ENCODE measurements at places on chromosomes 6 and 20.

DNA sequence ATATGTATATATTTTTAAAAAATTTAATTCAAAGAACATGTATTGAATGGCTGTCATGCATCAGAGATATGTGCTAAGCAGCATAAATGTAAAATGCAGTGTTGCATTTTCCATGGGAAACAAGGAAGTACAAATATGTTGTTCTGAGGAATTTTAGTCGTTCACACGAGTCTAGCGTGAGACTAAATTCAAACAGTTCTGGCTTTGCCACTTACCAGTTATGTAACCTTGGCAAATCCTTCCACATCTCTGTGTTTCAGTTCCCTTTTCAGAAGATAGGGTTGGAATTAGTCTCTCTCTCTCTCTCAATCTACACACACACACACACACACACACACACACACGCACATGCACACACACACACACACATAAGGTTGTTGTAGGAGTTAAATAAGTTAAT is 305.4 kb downstream of the UTRN start:
- DNase-seq = no peak

GRCh38 chr6:44514576-44515193 is 127.2 kb downstream of the CDC5L start:
- DNase-seq = no peak

- no peak for DNase-seq
Measured at GRCh38 chr6:104625536-104625935, 234.2 kb downstream of the HACE1 start.

- DNase-seq = no peak
Measured at GRCh38 chr6:33915134-33915533, 111.3 kb upstream of the MLN start.
